Sigmoid colon (tissue), 7 donors: ENCODE measurements at places on chromosomes 5 and 9.

DNA sequence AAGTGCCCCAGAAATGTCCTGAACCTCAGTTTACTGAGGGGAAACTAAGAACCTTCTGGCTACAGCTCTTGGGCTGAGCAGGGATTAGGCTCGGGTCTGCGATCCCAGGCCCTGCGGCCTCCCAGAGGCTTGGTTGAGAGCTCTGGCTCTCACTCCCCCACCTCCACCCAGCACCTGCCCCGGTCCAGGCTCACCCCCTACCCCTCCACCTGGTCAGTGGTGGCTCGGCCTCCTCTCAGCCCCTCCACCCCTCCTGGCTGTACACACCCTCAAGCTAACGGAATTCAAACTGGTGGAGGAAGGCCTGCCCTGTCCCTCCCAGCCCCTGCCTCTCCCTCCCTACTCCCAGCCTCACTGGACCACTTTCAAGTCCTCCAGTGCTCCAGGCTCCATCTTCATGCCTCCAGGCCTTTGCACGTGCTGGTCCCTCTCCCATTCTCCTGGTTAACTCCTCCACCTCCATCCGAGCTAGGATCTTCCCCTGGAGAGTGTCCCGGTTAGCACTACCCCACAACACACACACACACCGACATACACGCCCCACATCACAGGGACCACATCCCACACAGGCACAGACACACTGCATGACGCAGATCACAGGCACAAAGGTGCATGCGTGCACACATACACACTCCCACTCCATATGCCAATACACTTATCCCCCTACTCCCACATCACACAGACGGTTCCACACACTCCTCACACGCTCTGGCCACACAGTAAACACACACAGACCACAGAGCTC is 130.9 kb downstream of the C9orf50 start:
- peak; percentile 74 for DNase-seq

DNA sequence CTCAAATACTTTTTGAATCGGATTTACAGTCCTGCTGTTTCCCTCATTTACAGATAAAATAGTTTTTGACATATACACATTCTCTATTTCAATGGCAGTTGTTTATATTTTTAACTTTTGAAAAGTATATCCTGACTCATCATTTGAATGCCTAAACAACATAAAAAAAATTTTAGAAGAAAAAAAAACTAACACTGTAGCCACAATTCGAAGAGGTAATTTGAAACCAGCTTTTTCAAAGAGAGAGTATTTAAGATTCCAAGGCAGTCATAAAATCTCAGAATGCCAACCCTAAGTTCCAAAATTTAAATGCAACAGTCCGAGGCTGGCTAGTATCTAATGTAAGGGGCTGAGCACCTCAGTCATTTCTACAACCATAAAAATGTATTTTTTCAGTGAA is 626.8 kb downstream of the DNAH5 start:
- no peak for DNase-seq

DNA sequence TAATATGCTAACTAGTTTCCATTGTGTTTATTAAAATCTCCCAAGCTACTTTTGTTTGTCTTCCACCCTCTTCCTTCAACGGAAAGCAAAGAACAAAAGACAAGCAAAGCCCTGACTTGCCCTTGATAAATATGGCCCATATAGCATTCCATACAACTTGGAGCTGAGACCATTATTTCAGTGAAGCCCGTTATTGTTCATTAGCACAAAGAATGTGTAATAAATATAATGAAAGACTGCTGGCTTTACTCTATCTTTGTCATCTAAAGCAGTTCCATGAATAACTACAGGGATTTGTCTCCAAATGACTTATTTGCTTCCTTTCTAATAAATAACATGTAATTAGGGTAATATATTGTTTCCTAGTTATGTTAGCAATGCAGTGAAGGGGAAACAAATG is 270.7 kb upstream of the TLE4 start:
- DNase-seq = no peak

DNA sequence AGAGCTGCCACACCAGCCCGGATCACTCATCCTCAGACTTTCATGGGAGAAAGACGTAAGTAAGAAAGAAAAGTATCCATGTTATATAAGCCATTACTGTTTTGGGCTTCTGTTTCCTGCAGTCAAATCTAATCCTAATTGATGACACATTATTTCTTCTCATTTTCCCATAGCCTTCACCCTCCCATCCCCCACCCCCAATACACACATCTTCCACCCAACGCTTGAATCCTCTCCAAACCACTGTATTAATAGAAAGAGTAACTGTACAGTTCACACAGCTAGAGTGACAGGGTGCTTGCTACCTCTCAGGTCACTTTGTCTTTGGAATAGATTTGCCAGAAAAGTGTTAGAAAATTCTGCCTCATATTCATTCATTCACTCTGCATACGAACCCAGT is 69.3 kb upstream of the IL17B start:
- no peak for DNase-seq

- no peak for DNase-seq
Measured at GRCh38 chr5:27706832-27707231, 668.4 kb upstream of the CDH9 start.

DNA sequence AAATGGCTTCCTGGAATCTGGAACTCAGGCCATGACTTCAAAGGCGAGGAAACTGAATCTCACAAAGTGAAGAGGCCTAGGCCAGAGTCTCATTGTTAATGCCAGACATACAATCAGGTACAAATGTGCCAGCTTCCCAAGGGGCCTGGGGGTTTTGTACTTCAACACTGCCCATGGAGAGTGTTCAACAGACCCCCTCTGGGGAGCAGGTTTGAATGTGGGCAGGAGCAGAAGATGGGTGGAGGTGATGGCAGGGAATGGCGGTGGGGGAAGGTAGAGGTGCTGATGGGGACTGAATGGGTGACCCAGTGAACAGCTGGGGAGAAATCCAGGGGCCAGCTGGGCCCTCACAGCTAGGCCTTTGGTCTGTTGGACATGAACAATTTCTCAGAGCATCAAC is 12.0 kb downstream of the FOXI1 start:
- no peak for DNase-seq

- no peak for DNase-seq
Measured at GRCh38 chr5:168327019-168327421, 35.6 kb downstream of the WWC1 start.

- no peak for DNase-seq
Measured at GRCh38 chr5:103178167-103178566, 58.1 kb downstream of the PPIP5K2 start.

GRCh38 chr5:78129597-78129996 is 164.9 kb downstream of the AP3B1 start:
- DNase-seq = no peak

DNA sequence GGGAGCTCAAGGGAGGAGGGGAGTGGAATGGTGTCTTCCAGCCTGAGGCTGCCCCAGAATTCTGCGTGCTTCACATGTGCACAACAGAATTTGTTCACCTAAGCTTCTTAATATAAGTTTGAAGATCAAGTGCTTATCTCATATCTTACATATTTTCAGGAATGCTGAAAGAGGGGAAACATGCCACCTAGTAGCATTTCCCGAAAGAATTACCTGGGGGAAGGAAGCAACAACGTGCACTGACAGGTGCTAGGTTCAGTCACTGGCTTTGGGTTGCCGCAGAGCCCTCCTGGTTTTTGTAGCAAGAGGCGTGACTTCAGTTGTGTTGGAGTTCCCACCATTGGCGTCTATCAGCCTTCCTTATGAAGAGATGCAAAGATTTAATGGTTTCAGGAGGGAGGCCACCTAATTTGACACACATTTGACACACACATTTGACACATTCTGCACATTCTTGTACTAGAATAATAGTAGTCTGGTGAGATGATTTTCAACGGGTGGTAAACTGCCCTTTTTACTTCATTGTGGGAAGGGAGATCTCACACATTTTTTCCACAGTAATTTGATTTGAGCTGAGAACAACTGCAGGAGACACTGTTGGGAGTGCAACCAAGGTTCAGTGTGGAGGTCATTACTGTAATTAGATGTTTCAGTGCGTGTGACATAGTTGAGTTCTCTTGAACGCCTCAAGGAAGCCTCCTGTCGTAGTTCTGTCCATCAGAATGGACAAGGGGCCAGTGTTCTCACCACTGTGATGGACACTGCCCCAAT is 481.3 kb downstream of the CCDC171 start:
- no peak for DNase-seq

DNA sequence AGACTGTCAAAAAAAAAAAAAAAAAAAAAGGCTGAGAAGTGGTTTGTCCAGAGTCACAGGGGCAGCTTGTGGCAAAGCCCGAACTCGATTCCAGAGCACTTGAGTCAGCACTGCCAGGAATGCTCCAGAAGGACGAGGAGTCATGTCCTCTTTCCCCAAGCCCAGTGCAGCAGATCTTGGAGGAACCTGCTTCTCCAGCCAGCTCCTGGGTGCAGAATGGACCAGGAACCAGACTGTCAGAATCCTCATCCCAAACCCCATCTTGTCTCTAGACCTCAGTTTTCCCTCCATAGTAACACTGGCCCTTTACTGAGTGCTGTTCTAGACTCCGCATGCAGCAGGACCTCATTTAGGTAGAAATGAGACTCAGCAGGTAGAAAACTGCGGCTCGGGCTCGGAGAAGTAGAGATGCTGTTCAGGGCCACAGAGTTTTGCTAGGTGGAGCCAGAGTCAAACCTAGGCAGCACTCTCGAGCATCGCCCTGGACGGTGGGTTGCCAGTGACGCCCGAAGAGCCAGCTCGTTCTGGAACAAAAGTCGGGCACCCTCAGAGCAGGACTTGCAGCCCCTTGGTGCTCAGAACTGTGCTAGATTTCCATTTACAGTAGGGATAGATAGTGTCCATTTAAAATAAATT is 15.4 kb downstream of the CD74 start:
- DNase-seq = no peak

- DNase-seq = no peak
Measured at GRCh38 chr9:14094491-14094890, 219.4 kb downstream of the NFIB start.

GRCh38 chr5:102554728-102555127 is 55.9 kb upstream of the SLCO6A1 start:
- DNase-seq = no peak

DNA sequence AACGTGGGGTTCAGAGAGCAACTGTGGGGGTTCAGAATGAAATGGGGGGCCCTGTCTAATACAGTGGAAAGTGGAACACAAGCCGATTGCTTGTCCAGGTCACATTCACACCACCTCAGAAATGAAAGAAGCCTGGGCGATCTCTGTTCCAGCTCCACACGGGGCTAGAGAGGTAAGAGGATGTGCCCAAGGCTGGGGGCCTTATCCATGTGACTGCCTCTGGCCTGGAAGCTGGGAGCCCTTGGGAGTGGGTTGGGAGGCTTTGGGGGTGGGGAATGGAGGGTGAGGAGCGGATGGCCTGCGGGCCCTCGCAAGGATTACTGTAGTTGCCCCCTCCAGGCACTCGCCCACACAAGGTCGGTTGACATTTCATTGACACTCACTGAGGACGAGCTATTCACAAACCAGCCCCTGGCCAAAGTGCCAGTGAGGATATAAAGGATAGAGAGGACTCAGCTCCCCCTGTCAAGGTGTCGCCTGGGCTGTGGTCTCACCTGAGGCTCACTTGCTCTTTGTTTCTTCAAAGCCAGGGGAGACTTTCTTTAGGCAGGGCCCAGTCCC is 86.7 kb downstream of the LIFR start:
- no peak for DNase-seq

DNA sequence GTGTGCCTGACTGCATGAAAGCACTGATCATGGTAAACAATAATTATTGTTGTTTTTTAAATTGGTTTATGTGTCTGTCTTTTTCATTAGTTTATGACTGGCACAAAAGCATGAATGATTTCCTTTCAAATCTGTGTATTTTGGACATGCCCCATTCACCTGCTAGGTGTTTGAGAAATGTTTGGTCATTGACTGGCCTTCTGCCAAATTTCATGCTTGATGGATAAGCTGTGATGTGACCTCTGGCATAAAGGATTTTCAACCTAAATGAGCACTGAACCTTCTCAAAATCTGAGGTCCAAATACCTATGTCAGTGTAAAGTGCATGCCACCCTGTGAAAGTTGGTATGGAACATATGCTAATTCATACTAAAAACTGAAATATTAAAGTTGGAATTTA is 204.5 kb downstream of the BRINP1 start:
- no peak for DNase-seq

DNA sequence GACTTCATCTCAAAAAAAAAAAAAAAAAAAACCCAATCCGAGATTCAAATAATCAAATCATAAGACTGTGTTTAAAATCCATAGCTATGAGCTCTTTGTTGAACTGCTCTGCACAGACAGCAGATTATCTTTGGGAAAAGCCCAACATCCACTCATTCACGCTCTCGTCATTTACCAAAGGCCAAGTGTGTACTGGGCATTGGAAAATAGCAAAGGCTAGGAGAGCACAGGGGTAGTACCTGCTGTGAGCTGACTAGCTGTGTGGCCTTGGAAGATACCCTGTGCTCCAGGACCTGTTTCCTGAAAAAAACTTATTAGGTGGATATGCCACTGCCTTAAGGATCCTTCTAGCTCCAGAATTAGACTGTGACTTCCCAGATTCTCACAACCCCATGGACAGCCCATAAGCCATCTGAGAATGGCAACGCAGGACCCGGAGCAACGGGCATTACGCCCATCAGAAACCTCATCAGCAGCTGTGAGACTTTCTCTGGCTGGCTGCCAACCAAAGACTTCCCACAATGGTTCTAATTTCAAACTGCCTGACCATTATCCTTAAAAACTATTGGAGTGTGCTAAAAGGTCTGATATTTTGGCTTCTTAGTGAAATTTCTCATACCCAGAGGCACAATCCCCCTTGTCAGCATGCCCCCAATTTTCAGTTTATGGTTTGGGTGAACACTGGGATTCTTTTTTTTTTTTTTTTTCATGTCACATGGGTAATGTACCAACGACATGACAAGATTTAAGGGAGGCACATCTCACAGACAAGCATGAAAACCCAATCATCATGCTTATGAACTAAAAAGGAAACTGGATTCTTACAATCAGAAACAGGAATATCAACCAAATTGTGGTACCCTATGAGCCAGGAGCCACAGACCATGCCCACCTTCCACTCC is 16.8 kb downstream of the SERINC5 start:
- DNase-seq = peak; percentile 81

DNA sequence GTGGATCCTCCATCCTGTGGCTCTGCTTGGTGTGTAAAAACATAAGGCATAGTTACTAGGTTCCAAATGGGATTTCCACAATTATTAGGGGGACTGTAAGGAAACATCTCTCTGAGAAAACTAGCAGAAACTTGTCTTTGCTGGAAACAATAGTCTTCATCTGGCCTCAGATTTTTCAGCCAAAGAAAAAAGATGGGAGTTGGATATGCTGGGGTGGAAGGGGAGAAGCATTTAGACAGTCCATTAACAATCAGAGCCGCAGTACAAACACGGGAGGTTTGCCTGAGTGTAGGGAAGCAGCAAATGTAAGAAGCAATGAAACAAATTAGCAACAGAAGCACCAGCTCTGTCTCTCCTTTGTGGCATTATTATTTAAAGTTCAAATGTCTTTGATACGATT is 402.7 kb upstream of the ZNF608 start:
- no peak for DNase-seq

- DNase-seq = no peak
Measured at GRCh38 chr9:8649160-8649559, 849.6 kb upstream of the DMAC1 start.

DNA sequence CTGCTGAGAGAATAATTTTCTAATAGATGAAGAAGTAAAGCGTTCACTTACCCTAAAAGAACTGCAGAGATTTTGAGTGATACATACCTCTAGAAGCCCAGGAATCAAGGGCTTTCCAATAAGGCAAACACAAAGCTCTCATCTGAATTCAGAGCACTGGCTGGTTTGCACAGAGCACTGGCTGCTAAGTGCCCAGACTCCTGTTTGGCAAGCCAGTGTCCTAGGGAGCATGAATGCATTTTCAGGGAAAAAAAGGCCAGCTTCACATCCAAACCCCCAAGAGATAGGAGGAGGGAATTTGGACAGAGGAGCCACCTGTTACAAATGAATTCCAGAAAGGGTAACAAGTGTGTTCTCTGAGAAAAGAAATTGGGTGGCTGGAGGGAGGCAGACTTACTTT is 65.3 kb downstream of the ARSB start:
- DNase-seq = no peak
